Activated T-helper 1 cell treated with Interleukin-2 at 50 U/mL for 16 hours (primary cell): ENCODE measurements at places on chromosomes 7 and 10.

DNA sequence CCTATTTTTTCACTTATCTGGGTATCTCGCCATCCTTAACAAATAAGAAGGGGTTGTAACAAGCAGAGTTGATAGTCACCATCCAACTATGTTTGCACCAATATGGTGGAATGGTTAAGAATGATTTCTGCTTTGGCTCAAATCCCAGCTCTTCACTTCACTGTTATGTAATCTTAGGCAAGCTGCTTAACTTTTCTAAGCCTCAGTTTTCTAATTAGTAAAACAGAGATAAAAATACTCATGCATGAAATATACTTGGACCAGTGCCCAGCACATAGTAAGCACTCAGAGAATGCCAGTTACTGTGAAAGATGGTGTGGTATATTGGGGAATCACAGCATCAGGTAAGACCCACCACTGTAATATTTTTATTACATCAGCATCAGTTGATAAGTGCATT lies 33.6 kb downstream of the ABCB1 start:
- no peak for DNase-seq

- DNase-seq: no peak
Measured at GRCh38 chr10:63421591-63421990, 44.2 kb downstream of the JMJD1C start.

DNA sequence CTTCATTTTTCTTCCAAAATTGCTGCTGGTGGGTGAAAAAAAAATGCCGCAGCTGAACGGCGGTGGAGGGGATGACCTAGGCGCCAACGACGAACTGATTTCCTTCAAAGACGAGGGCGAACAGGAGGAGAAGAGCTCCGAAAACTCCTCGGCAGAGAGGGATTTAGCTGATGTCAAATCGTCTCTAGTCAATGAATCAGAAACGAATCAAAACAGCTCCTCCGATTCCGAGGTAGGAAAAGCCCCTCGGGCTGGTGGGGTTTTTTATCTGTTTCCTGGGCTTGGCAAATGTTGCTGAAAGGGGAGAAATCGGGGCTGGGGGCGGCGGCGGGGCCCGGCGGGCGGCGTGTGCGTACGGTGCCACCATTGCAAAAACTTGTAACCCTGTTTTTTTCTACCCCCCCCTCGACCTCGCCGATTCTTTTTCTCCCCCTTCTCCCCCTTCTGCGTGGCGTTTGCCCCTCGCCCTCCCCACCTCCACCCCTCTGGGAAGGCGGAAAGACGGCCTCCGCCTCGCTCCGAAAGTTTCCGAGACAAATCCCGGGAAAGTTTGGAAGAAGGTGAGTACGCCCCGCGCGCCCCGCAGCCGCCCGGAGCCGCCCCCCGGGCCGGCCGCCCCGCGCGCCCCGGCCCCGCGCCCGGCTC lies 789 bp downstream of the TCF7L2 start:
- no peak for DNase-seq

DNA sequence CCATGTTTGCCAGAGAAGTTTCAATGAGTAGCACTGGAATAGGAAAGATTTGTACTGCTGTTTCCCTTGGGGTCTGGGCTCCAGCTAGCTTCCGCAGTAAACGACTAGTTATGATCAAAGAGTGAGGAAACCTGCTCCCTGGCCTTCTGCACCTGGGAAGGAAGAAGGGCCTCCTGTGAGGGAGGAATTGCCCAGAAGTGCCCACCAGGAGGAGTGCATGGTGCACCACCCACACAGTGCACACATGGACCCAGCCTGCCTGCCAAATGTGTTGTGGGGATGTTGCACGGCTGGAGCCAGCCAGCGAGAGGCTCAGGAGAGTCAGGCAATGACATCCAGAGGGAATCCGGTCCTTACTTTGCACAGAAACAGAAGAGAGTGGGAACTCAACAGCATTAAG lies 27.0 kb upstream of the FAM107B start:
- no peak for DNase-seq

- no peak for DNase-seq
Measured at GRCh38 chr10:92714152-92714845, 24.5 kb downstream of the HHEX start.

- DNase-seq: no peak
Measured at GRCh38 chr7:91165846-91166230, 98.4 kb upstream of the FZD1 start.

GRCh38 chr10:98957801-98958200 lies 277.9 kb downstream of the HPSE2 start:
- no peak for DNase-seq

- DNase-seq: no peak
Measured at GRCh38 chr10:88624840-88625239, 38.3 kb downstream of the LIPJ start.

DNA sequence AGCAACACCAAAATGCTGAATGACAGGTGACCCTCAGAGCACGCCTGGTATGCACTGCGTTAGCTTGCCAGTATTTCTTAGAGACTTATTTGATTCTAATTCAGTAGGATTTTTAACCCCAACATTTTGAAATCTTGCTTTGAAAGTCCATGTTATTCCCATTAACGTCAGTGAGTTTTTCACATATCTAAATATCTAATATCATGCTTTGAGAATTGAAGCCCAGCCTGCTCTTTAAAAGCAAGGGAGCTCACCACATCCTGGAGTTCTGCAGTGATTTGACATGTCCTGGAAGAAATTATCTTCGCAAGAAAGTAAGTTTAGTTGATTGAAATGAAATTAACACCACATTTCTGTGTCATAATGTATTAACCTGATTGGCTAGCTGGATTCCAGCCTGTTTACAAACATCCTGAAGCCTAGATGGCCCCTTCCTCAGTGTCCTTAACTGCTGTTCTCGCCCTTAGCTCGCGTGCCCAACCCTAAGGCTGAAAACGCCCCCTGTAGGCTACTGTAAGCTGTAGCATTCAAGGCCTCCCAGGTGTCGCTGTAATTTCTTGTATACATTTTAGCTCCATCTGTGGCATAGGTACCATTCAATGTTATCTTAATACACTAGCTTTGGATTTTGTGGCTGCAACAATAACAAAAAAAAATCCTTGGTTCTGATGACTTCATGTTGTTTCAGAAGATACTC lies 191.5 kb downstream of the MGMT start:
- DNase-seq: no peak

- no peak for DNase-seq
Measured at GRCh38 chr7:128318691-128319090, 25.0 kb downstream of the RBM28 start.

DNA sequence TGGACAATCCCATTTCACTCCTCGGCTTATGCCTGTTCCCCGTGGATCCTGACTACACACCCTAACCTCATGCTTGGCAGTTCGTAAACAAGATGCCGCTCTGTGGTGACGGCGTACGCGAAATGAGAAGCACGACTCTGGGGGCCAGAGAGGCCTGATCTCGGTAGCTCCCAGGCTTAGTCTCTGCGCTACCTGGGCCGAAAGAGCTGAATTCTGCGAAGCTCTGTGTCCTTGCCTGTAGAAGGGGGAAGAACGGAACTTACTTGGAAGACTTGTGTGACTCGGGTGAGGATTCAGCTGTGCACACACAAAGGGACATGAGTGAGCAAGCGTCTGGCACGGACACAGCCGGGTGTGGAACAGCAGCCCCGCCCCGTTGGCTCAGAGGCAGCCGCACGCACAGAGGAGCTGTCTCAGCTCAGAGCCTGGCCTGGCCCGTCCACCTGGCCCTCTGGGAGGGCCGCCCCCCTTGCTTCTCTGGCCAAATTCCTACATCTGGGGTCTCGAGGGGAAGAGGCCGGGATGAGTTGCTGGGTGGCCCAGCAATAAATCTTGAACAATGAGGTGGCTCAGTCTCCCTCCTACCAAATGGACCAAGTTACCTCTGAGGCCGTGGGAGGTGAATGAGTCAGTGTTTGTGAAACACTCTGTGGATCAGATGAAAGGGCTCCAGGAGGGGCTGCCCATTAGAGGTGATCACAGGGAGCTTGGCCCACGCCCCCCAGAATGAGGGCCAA lies 83.8 kb downstream of the PDGFA start:
- no peak for DNase-seq
